DMS79 (cell line): ENCODE measurements at places on chromosomes 4 and X.

- no peak for DNase-seq
Observed at GRCh38 chr4:164307262-164307661, 446.7 kb upstream of the SMIM31 start.

DNA sequence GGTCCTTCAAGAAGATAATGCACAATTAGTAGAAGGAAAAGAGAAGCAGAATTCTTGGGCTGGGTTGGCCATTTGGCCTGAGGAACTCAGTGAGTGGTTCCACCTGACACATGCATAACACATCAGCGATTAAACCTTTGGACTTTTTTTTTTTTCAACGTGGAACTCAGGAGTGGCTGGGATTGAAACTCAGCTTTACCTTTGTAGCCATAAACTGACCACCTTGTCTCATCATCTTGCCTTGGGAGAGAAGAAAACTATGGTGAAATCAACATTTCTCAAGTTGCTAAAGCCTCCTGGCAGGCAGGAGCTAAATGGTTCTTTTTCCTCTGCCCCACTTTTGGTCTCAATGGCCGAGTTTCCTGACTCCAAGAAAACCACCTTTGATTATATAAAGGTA, 16.3 kb downstream of the PTTG2 start:
- no peak for DNase-seq

DNA sequence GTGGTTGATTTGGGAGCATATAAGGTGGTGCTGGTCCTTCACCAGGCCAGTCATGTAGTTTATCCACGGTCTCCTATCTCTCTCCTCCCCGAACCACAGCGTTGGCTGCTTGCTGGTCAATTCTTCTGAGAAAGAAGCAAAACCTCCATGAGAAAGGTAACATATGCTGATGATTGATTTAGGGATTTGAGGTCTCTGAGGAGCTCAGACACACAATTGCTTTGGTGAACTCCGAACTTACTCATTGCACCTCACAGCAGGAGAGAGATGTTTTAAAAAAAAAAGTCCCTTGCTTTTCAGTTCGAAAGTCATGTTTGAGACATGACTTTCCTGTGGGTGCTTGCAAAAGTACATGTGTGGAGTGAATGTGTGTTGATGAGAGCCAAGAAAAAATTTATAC, 100.2 kb downstream of the TSPAN7 start:
- DNase-seq, result no peak

- no peak for DNase-seq
Observed at GRCh38 chr4:169215656-169216055, 55.1 kb downstream of the SH3RF1 start.

DNA sequence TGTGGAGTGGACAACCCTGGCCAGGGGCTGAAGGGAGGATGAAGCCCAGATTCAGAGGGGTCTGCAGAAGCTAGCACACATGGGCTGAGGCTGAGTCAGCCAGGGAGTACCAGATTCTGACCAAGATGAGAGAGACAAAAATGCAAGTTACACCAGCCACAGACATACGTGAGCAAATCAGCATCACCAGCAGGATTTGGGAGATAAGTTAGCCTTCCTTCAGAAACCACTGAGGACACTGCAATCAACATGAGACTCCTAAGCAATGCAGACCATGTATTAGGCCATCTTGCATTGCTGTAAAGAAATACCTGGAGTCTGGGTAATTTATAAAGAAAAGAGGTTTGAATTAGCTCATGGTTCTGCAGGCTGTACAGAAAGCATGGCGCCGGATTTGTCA, 57.0 kb upstream of the PAGE5 start:
- no peak for DNase-seq

DNA sequence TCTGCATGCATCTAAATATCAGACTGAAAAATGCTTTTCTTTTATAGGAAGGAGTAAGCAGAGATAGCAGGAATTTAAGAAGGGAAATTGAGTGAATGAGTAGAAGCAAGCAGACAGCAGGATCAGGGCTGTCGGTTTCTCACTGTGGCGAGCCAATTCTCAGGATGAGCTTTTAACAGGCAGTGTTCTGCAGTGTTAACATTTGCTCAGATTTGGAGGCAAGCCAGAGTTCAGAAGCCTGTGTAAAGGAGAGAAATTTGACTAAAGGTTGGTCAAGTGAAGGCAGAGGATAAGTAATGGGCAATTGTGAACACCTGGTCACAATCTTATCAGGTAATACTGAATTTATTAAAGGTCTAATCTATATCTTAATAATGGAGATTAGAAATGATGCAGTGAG, 133.3 kb upstream of the MAGEB16 start:
- DNase-seq, result no peak

GRCh38 chr4:6562931-6563901, 11.8 kb upstream of the MAN2B2 start:
- DNase-seq, result no peak

GRCh38 chr4:71415491-71415890, 76.7 kb downstream of the SLC4A4 start:
- DNase-seq, result no peak

GRCh38 chr4:79241846-79242245, 84.0 kb downstream of the NAA11 start:
- no peak for DNase-seq

- DNase-seq, result no peak
Observed at GRCh38 chr4:68717999-68718398, 47.5 kb upstream of the UGT2B15 start.

DNA sequence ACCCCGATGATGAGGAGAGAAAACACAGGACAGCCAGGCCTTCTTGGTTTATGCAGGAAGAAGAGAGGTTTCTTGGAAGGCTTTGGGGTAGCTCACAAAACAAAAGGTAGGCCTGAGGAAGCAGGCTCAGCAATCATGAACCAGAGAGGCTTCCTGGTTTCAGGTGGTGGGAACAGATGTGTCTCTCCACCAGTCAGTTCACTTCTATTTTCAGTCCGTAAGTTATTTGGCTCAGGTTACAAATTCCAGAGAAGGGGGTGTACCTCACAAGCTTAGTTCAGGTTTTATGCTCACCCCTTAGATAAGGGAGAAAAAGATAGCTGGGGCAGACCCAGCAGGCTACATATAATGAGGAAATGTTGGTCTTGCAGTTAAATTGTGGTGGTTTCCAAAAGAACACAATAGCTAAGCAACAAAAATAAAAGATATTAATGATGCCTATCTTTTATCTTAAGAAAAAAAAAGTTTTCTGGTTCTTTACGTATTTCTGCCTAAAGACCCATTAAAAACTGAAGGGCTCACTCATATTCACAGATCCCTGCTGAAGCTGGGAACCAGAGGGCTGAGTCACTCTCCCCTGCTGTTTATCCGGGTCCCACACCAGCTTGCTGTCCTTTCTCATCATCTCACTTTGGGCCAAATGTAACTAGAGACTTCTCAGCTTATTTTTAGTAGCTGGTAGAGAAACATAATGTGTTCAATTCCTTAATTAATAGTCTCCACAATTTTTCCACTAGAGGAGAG, 177.0 kb downstream of the CAMK2D start:
- no peak for DNase-seq

DNA sequence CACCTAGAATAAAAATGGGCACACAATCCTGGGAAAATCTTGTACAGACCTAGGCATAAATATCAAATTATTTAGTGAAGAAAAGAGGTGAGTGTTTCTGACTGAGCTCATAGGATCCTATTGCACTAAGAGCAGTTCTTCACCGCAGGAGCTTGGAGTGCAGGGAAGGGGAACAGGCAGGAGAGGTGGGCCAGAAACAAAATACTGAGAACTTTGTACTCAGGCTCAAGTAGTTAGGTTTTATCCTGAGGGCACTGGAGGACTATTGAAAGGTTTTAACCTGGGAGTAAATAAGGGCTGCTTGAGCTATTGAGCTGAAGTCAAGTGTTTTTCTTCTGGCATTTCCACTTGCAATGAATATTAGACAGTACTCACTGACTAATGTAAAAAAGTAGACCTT, 12.2 kb downstream of the EPHA5 start:
- peak; percentile 6 for DNase-seq

GRCh38 chrX:115147220-115147619, 42.0 kb upstream of the RBMXL3 start:
- no peak for DNase-seq

- DNase-seq, result no peak
Observed at GRCh38 chrX:42241421-42241820, 318.1 kb upstream of the CASK start.

- no peak for DNase-seq
Observed at GRCh38 chr4:161186012-161186411, 977.8 kb downstream of the FSTL5 start.

DNA sequence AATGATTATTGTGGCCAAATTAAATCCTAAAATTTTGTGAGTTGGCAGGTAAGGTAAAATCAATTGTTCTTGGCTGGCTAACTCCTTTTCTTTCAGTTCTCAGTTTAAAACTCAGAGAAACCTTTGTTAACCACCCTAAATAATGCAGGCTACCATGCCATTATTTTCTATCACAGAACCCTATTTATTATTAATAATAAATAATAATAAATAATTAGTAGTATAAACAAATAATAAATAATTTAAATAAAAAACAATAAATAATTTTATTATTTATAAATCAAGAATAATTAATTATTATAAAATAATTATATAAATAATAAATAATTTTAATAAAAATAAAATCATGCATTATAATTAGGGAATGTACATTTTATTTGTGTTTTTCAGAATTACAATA, 390.3 kb downstream of the ARHGAP24 start:
- no peak for DNase-seq

GRCh38 chr4:137957806-137958205, 284.3 kb downstream of the SLC7A11 start:
- DNase-seq, result no peak

DNA sequence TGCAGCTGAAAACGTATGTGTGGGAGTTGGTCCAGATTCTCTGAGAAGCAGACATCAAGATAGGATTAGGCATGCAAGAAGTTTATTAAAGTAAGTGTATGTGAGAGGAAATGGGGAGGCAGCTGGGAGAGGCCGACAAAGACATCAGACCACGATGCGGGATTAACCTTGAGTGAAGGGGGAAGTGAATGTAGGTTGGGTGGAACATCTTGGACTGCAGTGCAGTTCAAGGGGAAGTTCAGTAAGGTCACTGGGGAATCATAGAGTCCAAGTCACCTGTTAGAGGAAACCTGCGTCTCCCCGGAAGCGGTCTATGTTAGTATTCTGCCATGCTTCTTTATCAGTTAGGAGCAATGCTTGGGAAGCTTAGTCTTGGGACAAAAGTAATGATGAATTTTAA, 22.0 kb downstream of the CXCL8 start:
- no peak for DNase-seq

DNA sequence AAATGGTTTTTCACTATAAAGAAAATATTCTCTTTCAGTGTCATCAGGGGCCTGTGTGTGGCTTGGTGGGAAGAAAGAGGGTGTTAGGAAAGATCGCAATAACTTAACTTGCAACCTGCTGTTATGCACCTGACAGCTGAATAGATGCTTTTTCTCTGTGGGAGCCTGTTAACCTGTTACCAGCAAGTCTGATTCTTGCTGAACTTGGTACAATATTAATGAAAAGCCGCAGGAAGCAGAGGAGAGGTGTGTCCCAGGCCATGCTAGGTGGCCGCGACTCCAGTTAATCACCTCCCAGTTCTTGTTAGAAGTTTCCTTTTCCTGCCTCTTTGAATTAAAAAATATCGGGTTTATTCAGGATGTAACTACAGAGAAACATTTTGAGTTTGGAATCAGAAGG, 494.8 kb upstream of the AGA start:
- no peak for DNase-seq

DNA sequence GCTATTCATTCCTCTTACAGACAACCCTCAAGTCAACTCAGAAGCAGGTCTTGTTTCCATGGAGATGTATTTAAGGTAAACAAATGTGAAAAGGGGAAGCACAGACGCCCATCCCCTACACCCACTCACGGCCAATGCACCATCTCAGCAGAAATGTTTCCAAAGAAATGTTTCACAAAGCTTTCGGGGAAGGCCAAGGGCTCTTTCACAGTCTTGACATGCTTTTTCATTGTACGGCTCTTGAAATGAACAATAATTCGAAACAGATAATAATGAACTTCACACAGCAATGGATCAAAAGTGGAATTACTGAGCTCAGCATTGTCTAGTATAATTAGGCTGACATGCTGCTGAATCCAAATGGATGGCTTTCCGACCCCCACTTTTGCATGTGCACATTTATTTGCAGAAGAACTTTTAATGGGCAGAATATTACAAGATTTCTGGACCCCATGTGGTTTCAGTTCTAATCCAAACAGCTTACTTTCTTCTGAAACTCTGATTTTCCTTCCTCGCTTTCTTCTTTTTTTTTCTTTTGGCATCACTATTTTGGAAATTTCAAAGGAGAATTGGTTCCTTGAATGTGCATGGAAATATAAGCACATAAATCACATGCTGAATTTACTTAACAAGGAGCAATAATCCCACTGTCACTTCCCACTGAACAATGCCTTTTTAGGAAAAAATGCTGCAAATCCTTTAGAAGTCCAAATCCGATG, 160.9 kb downstream of the SMIM20 start:
- peak; percentile 3 for DNase-seq

DNA sequence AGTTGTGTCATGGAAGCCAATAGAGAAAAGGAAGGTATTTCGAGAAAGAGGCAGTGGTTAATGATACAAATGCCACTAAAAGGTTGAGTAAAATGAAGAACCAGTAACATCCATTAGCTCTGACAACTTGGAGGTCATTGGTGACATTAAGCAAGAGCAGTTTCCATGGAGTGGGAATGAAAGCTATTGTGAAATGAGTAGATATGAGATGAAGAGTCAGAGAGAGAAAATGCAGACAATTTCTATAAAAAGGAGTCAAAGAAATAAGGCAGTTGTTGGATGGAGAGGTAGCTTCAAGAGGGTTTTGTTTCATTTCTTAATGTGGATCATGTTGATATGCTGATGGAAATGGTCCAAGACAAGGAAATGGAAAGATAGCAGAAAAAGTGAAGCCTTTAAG, 9.6 kb upstream of the AMTN start:
- DNase-seq, result no peak

- DNase-seq, result no peak
Observed at GRCh38 chr4:102723511-102723910, 37.3 kb downstream of the MANBA start.

GRCh38 chr4:1899149-1900086, 28.2 kb downstream of the NSD2 start:
- peak; percentile 13 for DNase-seq

DNA sequence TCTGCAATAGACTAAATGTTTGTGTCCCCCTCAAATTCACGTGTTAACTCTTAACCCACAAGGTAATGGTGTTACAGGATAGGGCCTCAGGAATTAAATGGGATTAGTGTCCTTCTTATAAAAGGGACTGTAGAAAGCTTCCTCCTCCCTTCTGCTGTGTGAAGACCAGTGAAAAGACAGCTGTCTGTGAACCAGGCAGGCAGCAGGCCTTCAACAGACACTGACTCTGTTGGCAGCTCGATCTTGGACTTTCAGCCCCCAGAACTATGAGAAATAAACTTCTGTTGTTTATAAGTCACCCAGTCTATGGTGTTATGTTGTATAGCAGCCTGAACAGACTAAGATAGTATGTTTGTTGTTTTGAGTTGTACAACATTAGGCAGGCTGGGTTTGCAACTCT, 208.1 kb downstream of the GBA3 start:
- DNase-seq, result no peak

GRCh38 chr4:186727169-186727976, 3.7 kb upstream of the FAT1 start:
- no peak for DNase-seq

DNA sequence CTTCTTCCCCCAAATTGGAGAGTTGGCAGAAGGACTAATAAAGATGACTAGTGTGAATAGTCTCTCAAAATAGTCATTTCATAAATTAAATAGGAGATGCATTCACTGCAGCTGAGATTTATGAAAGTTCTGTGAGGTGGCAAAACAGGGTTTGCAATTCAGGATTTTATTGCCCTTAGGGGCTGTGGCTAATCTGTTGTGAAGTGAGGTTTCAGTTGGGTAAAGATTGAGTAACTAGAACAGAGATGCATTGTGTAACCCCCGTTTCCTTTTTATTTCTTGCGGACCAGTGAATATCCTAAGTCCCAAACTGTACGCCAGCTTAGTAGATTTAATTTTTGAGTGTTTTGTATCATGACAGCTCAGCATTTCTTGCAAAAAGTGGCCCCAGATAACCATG, 16.2 kb upstream of the SCRG1 start:
- no peak for DNase-seq
